ENCODE measurements at places on chromosomes 4 and X. TPM values are rescaled to one million over a fixed set of nuclear protein-coding genes. Genes with fewer than 3 reads are reported as not detected.

DNA sequence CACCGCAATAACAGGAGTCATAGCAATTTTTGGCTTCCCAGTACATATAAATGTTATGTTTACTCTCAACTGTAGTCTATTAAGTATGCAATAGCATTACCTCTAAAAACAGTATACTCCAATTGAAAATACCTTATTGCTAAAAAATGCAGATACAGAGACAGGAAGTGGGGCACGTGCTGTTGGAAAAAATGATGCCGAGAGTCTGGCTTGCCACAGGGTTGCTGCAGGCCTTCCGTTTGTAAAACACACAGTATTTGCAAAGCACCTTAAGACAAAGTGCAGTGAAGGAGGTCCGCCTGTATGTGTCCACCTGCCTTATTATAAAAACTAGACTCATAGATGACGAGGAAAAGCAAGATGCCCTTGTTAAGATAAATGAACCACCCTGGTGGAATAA, 23.5 kb downstream of the CD99 start:
- no peak overlapping the region for H3K27ac ChIP-seq
- no peaks in the 10 kb centered on the region for H3K27me3 ChIP-seq
- H3K36me3 ChIP-seq: no peaks in the 10 kb centered on the region
- no peak overlapping the region for H3K4me3 ChIP-seq
- no peak for DNase-seq

GRCh38 chr4:2321279-2322196, 59.6 kb upstream of the MXD4 start:
- no peak overlapping the region for H3K27ac ChIP-seq
- no peaks in the 10 kb centered on the region for H3K4me1 ChIP-seq
- no peak for DNase-seq
- H3K4me3 ChIP-seq: no peak overlapping the region
- H3K27me3 ChIP-seq: peaks cover 7% of the 10 kb centered on the region

- H3K27ac ChIP-seq: no peak overlapping the region
- H3K4me3 ChIP-seq: no peak overlapping the region
- no peaks in the 10 kb centered on the region for H3K36me3 ChIP-seq
- H3K4me1 ChIP-seq: no peaks in the 10 kb centered on the region
- H3K27me3 ChIP-seq: no peaks in the 10 kb centered on the region
These were observed 41.3 kb downstream of the ATG4A start for GRCh38 chrX:108132876-108133275.

GRCh38 chr4:69078852-69079251, 17.4 kb upstream of the UGT2B7 start:
- H3K27me3 ChIP-seq: peaks cover 2% of the 10 kb centered on the region
- no peak overlapping the region for H3K4me3 ChIP-seq
- DNase-seq: no peak
- no peaks in the 10 kb centered on the region for H3K4me1 ChIP-seq
- H3K36me3 ChIP-seq: no peaks in the 10 kb centered on the region

TRPC5OS gene
- not detected for total RNA-seq

PAGE2B gene
- not detected for total RNA-seq

GRCh38 chrX:18748499-18748898, 41.1 kb downstream of the PPEF1 start:
- H3K36me3 ChIP-seq: no peaks in the 10 kb centered on the region
- DNase-seq: no peak
- no peaks in the 10 kb centered on the region for H3K4me1 ChIP-seq
- H3K27me3 ChIP-seq: no peaks in the 10 kb centered on the region
- H3K4me3 ChIP-seq: no peak overlapping the region
- no peak overlapping the region for H3K27ac ChIP-seq

DNA sequence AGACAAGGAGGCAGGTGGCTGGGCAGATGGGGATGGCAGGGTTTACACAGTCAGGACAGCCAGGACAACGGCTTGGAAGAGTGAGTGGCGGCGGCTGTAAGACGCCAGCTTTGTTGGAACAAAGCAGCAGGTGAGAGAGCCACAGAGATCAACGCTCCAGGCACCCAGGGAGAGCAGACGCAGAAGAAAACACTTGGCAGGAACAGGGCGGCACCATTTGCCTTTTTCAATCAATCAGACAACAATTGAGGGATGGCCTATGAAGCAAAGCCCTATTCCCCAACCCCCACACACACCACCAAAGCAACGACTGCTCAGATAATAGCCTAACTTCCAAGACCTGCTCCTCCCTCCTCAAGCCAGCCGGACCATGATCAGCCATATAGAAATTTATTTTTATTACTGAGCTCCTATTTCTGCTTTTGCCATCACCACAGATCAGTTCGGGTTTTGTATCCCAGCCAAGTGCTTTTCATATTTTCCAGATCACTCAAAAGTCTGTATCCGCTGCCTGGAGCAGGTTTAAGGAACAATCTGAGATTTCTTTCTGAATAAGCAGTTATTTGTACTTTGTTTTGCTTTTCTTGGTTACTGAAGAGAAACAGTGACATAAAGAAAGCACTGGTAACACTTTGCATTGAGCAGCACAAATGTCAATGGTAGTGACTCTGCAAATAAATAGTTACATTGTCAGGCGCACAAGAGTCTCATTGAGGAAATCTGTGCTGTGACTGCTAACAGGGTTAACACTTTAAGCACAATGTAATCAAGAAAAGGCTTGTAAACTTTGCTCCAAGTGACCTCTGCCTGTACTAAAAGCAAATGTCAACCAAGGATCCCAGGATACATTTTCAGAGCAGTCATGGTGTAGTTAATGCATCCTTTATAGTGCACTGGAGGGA, 81.8 kb upstream of the RBPJ start:
- no peaks in the 10 kb centered on the region for H3K36me3 ChIP-seq
- H3K4me3 ChIP-seq: peak overlapping the region; percentile 72
- no peaks in the 10 kb centered on the region for H3K27me3 ChIP-seq
- H3K27ac ChIP-seq: peak overlapping the region; percentile 97

GRCh38 chr4:87510747-87511146, 18.4 kb downstream of the SPARCL1 start:
- no peaks in the 10 kb centered on the region for H3K36me3 ChIP-seq
- H3K4me1 ChIP-seq: no peaks in the 10 kb centered on the region

DNA sequence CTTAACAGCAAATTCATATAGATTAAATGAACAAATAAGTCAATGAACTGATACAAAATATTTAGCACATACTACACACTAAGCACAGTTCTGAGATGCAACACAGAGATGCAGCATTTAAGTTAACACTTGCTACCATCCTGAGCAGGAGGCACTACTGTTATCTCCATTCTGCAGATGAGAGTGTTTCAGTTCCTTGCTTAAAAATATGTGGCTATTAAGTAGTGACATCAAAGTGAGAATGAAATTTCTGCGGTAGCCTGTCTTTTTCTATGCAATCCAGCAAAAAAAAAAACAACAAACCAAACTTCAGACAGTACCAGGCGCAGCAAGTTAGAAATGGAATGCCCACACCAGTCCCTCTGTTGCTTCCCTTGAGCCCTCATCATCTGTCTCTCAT, 90.8 kb downstream of the SHISA3 start:
- H3K4me3 ChIP-seq: no peak overlapping the region
- H3K4me1 ChIP-seq: peaks cover 12% of the 10 kb centered on the region
- DNase-seq: no peak
- H3K27ac ChIP-seq: peak overlapping the region; percentile 36
- no peaks in the 10 kb centered on the region for H3K27me3 ChIP-seq

KIAA0232 gene
- 64.4 TPM for total RNA-seq

- peaks cover 3% of the 10 kb centered on the region for H3K27me3 ChIP-seq
- no peaks in the 10 kb centered on the region for H3K36me3 ChIP-seq
- peaks cover 8% of the 10 kb centered on the region for H3K4me1 ChIP-seq
- H3K4me3 ChIP-seq: no peak overlapping the region
- no peak overlapping the region for H3K27ac ChIP-seq
- DNase-seq: no peak
These were observed 116.0 kb downstream of the ENPP6 start for GRCh38 chr4:184101711-184102110.

DNA sequence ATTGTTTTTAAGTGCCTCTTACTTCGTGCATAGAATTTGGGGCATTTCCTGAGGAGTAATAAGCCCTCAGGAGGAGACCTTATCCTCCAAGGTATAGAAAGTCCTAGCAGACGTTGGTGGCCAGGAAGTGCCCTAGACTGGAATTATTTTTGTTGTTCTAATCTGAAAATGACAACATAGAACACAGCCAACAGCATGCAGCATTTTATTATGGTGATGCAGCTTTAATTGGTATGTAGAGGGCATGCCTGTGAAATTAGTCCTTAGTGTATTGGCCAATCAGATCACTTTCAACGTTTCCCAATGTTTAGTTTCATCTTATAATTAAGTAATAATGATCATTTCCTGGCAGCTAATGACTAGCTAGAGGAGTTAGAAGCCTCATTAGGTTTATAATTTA, 199.2 kb downstream of the SHROOM3 start:
- H3K4me1 ChIP-seq: no peaks in the 10 kb centered on the region
- H3K27ac ChIP-seq: no peak overlapping the region
- no peaks in the 10 kb centered on the region for H3K27me3 ChIP-seq
- no peak for DNase-seq

DNA sequence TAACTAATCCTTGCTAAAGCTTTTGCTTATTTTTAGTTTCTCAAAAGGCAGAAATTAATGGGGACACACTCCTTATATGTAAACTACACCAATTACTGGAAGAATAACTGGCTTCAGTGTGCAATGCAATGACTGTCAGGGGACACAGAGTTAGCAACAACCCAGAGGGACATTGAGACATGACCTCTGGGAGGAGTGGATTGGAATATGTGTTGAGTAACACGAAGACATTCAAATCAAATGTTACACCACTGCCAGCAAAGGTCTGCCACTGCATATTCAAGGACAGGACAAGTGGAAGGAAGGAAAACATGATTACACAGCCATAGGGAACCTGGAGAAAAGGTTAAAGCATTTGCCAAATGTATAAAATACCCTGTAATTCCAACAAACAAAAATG, 240.1 kb upstream of the FSTL5 start:
- no peak overlapping the region for H3K4me3 ChIP-seq
- no peak overlapping the region for H3K27ac ChIP-seq
- no peaks in the 10 kb centered on the region for H3K27me3 ChIP-seq
- no peaks in the 10 kb centered on the region for H3K36me3 ChIP-seq
- DNase-seq: no peak

DOK7 gene
- total RNA-seq: 5.1 TPM

- H3K27ac ChIP-seq: no peak overlapping the region
- H3K36me3 ChIP-seq: peaks cover 8% of the 10 kb centered on the region
- no peaks in the 10 kb centered on the region for H3K27me3 ChIP-seq
These were observed 97.2 kb upstream of the CLNK start for GRCh38 chr4:10781805-10782204.

GRCh38 chr4:28879178-28879577, 1841.0 kb upstream of the PCDH7 start:
- DNase-seq: no peak
- no peak overlapping the region for H3K4me3 ChIP-seq
- no peaks in the 10 kb centered on the region for H3K4me1 ChIP-seq
- no peaks in the 10 kb centered on the region for H3K36me3 ChIP-seq
- H3K27ac ChIP-seq: no peak overlapping the region
- no peaks in the 10 kb centered on the region for H3K27me3 ChIP-seq

DNA sequence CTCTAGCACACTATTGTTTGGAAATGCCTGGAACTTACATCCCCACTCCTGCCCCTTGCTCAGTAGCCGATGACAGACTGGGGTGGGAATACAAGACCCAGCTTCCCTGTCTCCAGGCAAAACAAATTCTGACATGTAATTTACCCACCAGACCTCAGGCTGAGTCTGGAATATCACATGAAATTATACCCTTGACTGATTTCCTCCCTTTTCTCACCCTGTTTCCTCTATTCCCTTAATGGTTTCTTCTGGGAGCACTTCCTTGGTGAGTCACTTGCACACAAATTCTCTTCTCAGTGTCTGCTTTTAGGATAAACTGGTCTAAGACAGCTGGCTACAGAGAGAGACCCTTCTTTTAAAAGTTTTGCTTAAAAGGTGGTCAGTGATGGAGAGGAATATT, 65.8 kb upstream of the DIPK2B start:
- H3K27ac ChIP-seq: no peak overlapping the region
- H3K4me1 ChIP-seq: no peaks in the 10 kb centered on the region
- H3K4me3 ChIP-seq: no peak overlapping the region
- H3K36me3 ChIP-seq: no peaks in the 10 kb centered on the region

DNA sequence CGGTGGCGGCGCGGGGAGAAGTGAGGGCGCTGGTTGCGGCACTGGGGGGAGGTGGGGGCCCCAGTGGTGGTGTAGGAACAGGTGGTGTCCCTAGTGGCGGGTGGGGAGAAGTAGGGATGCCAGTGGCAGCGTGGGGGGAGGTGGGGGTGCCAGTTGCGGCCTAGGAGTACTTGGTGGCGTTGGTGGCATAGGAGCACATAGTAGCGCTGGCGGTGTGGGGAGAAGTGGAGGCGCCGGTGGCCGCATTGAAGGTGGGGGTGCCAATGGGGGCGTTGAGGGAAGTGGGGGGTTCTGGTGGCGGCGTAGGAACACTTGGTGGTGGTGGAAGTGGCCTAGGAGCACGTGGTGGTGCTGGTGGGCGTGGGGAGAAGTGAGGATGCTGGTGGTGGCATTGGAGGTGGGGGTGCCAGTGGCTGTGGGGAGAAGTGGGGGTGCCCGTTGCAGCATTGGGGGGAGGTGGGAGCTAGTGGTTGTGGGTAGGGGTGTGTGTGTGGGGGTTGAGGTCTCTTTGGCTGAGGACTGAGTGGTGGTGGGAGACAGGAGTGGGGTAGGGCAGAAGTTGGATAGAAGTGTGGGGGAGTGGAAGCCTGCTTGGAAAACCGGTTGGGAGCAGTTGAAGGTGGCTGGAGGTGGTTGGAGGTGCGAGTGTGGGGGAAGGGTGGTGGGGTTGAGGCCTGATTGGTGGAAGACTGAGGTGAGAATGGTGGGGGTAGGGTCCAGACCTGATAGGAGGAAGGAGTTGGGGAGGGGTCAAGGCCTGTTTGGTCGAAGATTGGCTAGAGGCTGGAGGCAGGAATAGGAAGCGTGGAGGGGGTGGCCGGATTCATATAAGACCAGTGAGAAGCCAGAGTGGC, 1.1 kb downstream of the GCNA start:
- H3K27ac ChIP-seq: no peak overlapping the region
- H3K4me3 ChIP-seq: no peak overlapping the region
- no peaks in the 10 kb centered on the region for H3K4me1 ChIP-seq
- no peaks in the 10 kb centered on the region for H3K36me3 ChIP-seq
- no peak for DNase-seq

DNA sequence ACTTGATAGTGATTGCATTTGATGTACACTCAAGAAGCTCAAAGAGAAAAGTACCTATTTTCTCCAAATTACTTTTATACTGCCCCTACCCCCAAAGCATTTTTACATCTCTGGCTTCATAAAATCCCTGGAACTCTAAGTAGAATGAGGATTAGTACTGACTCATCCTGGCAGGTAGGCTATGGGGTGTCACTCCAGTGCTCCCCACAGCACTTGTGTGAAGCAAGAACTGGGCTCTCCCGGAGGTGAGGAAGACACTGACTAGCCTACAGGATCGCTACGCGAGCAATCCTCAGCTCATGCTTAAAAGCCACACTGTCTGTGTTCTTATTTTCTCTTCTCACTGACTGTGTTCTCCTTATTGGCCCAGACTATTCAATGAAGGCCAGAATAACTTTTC, 90.4 kb upstream of the NDP start:
- H3K4me3 ChIP-seq: no peak overlapping the region

RNF128 gene
- not detected for total RNA-seq

GRCh38 chr4:182554736-182555135, 311.5 kb downstream of the TENM3 start:
- H3K27me3 ChIP-seq: peaks cover 2% of the 10 kb centered on the region
- no peak for DNase-seq
- H3K4me3 ChIP-seq: no peak overlapping the region
- no peaks in the 10 kb centered on the region for H3K36me3 ChIP-seq
- H3K27ac ChIP-seq: peak overlapping the region; percentile 67
- peaks cover 48% of the 10 kb centered on the region for H3K4me1 ChIP-seq
